ENCODE measurements at places on chromosomes 1 and 21.
A peak's percentile ranks its signal among the peaks of the same experiment; 100 is the strongest.

GRCh38 chr1:27350663-27351540 is 9.1 kb downstream of the SYTL1 start:
- DNase-seq: peak; percentile 9

DNA sequence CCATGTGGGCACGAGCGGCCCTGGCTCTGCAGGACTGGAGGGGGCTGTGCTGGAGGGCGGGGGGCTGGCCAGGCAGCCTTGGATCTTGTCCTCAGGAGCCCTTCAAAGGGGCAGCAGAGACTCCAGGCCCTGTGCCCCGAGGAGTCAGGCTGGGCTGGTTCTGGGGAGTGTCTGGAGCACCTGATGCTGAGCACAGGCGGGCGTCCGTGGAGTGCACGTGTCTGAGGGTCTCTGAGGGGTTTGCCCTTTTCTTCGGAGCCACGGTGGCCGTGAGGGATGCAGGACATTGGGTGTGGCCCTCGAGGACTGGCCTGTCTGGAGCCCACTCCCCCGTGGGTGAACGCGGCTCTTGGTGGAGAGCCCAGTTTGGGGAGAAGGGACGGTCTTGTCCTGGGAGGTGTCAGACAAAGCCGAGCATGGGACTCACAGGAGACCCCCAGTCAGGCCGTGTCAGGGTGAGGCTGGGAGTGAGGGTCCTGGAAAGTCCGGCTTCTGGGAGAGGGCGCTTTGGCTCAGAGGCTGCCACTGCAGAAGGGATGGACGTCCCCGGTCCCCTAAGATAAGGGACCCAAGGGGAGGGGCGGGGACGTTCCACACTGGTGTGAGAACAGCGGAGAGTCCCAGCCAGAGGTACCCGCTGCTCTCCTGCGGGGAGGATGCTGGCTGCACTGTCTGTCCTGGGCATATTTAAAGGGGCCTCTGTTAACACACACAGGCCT is 60.8 kb downstream of the COL18A1 start:
- DNase-seq: no peak

- no peak for DNase-seq
Measured at GRCh38 chr21:34617753-34618339, 2.9 kb upstream of the RCAN1 start.

- no peak for DNase-seq
Measured at GRCh38 chr1:17274186-17275170, 25.6 kb downstream of the PADI3 start.

DNA sequence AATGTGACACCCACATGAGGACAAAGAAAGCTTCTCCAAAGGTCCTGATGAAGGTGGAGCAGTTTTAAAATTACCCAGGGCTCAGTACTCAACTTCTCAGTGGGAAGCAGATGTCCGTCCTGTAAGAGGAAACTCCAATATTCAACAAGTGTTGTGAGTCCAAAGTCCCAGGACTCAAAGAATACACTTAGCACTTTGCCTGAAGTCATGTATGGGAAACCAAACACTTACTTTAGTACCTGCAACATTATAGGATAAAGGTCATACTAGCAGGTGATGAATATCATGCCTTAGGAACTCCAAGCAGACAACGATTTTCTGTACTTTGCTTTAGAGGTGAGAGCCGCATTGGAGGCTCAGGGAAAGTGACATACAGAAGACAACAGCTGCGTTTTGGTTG is 37.2 kb upstream of the ST6GALNAC3 start:
- DNase-seq: no peak

GRCh38 chr1:205639567-205639966 is 7.8 kb upstream of the ELK4 start:
- DNase-seq: no peak

GRCh38 chr1:17356387-17357026 is 15.5 kb upstream of the PADI6 start:
- DNase-seq: no peak

GRCh38 chr1:219810451-219810850 is 117.9 kb downstream of the SLC30A10 start:
- DNase-seq: no peak
